BJ (cell line): ENCODE measurements at places on chromosomes 4 and X.

DNA sequence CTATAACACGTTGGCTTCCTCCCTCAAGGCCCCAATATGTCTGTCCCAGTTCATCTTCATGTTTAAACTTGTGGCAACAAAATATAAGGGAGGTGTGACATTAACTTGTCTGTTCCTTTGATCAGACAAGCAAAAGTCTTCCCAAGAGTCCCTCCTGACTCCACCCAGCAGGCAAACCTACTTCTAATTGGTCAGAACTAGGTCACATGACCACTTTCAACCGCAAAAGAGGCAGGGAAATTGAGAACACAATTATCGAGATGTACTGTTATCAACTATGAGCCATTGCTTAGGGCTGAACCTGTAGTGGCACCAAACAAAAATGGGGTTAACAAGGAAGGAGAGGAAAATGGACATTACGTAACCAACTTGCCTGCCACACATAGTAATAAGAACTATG lies 246.8 kb upstream of the TET2 start:
- DNase-seq, result no peak

DNA sequence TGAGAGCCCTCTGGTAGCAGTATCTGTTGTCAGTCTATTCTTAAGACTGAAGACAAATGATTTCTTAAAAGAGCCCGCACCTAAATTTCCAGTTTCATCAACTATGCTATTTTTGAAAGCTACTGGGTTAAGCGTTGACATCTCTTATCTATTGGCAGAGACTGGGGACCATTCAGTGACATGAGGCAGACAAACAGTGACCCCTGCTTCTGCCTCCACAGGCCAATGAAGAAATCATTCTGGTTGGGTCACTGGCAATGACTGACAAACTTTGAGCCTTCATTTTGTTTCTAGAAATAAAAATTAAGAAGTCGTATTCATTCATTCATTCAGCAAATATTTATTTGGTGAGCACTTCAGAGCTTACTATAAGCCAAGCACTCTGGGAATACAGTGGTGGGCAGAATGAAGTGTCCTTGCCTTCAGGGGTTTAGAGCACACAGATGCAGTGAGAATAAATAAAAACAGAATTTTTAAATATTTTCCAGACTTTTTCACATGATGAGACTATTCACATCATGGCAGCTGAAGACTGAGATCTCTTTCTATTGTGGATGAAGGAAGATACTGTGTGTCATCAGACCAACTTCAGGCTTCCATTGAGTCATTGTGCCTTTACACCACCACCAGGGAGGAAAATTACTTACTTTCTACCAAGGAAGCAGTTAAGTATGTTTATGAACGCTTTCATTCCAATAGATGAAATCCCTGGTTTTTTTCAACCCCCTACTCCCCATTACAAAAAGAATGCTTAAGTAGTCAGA lies 36.0 kb downstream of the SORBS2 start:
- no peak for DNase-seq

DNA sequence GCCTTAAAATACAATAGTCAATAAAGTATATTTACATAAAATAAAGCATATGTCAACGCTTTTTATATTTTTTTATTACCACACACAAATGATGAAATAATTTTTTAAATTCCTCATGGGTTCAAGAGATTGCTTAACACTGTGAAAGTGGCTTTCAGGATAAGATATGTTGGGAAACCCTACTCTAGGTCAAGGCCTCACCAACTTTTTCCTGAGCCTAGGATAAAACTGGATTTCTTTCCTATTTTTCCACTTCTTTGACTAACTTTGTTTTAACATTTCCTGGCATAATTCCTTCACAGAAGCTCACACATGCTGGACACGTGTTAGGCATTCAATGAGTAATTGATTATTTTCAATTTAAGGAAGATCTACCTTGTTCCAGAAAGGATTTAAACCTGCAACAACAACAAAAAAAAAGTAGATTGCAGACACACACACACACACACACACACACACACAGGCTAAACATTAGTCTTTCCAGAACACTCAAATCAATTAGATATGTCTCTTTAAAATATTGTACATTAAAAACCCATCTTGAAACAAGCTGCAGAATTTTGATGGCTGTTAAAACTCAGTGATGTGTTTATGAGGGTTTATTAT lies 9.1 kb downstream of the KLB start:
- DNase-seq, result no peak

GRCh38 chrX:136671006-136671610 lies 23.1 kb downstream of the CD40LG start:
- no peak for DNase-seq

DNA sequence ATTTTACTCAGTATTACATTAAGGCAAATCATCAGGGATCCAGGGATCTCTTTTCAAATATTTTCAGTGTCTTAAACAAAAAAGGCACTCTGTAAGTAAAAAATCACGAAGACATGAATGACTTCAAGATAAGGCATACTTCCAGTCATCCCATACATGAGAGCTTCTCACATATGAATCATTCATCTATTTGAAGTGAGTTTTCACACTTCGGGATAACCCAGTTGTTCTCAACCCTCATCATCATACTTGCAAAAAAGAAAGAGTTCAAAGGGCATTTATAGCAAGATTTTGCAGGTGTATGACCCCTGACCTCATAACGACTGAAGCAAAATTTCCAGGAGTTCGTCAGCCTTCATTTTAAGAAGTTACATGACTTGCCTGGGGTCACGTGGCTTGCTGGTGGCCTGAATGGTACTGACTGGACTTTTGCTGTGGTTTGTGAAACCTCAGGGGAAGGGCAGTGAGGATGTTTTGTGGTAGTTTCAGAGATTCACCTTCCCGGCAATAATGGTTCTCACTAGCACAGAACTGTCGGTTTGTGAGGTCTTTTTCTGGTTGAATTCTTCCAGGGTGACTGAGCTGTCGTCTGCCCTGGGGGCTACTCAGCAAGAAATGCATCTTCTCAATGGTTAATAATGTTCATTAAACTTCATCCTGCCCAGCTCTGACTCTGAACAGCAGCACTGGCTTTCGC lies 115.8 kb upstream of the SHISA3 start:
- no peak for DNase-seq

DNA sequence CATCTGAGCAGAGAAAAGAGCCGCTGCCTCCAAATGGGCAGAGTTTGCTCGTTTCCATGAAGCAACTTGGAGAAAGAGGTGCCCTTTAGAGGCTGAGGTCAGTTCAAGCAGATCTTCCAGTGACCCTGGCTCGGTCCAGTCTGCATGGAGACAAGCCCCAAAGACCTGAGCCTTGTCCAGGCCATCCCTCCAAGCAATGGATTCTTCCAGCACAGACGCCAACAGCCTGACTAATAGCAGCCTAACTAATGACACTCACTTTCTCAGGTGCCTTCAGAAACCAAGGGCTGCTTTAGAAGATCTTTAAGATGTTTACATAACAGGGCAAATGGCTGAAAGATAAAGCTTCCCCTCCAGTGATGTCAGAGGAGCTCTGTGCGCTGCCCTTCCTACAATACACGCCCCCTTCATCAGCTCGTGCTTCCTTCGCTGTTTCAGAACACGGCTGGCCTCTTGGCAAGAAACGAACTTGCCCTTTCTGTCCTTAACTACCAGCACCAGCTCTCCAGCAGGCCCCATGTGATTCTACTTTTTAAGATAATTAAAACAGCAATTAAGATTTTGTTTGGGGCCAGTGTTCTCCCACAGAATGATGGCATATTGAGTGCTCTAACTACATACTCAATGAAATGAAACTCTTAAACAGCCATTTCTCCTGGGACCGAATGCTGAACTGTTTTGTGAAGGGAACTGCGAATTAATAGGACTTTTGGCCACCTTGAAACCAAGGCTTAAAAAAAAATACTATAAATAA lies 119.0 kb downstream of the GPR143 start:
- DNase-seq, result no peak

GRCh38 chr4:73883306-73883705 lies 14.1 kb downstream of the CXCL1 start:
- DNase-seq, result no peak

DNA sequence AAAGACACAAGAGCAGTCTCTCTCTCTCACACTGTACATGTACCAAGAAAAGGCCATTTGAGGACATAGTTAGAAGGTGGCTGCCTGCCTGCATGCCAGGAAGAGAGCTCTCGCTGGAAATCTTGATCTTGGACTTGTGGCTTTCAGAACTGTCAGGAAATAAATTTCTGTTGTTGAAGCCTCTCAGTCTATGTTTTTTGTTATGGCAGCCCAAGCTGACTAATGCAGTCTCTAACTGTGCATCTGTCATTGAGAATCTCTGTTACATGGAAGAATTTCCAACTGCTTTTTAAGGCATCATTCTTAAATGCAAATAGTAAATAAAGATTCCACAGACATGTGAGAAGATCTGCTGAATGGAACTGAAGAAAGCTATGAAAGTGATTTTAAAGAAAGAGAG lies 198.3 kb downstream of the PCDH10 start:
- no peak for DNase-seq

DNA sequence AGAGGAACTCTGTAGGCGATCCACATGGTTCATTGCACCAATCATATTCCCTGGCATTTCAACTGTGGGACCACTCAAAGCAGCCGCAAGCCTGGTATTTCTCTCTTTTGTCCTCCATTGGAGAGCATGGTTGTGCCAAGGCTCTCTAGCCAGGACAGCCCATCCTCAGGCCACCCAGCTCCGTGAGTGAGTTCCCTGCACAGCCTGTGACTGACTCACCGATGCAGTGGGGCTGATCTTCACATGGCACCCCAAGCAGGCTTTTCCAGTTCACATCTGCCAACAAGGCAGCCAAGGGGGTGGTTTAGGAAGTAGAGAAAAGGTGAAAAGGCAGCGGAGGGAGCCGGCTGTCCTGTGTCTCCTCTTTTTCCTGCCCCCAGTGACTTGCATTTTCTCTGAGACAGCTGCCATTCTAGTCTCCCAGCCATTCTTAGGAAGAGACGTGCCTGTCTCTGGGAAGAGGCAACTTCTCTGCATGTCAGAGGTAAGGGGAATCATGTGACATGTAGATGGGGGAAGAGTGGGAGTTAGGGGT lies 69.2 kb downstream of the MID1IP1 start:
- no peak for DNase-seq

GRCh38 chr4:139668036-139668435 lies 2.4 kb downstream of the MGST2 start:
- no peak for DNase-seq

- peak; percentile 69 for DNase-seq
Observed at GRCh38 chr4:181685911-181686310, 557.3 kb upstream of the TENM3 start.

DNA sequence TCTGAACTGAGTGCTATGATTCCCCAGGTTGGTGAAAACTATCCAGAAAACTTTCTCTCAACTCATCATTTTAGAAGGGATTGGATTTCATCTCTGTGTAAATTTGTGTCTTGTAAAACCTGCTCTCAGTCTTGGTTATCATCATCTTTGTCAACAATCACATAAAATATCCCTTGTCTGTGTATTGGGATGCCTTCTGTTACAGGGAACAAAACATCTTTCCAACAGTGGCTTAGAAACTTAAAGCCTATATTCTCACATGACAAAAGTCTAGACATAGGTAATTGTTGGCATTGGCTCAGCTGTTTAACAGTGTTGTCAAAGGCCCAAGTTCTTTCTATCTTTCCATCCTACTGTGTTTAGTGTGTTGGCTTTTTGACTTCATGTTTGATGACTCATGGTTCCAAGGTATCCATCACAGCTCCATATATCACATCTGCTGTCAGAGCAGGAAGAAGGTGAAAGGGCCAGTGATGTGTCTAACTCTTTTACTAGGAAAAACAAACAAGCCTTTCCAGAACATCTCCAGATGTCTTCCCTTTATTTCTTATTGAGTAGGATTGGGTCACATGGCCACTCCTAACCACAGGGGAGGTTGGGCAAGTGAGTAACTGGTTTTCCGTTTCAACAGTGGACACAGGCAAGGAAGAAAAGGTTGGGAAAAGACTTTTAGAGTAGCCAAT lies 65.0 kb downstream of the PHEX start:
- DNase-seq, result no peak
